ENCODE measurements at places on chromosomes 16 and 17.

- no peak for DNase-seq
Measured at GRCh38 chr16:55144651-55145050, 179.4 kb upstream of the IRX6 start.

DNA sequence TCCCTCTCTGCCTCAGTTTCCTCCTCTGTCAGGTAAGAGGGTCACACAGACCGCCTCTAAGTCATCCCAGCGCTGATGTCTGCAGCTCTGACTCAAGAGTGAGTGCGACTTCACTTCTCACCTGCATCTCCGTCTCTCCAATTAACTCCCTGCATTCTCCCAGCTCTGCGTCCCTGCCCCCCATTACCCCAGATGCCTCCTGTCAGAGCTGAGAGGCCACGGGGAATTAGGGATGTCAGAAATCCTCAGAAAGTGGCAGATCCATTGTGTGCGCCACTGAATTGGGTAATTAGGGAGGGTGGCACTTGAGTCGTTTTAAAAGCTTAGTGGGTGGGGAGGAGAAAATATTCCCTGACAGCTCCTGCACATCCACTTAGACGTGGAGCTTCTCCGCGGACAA is 885.4 kb upstream of the EEF2KMT start:
- no peak for DNase-seq

DNA sequence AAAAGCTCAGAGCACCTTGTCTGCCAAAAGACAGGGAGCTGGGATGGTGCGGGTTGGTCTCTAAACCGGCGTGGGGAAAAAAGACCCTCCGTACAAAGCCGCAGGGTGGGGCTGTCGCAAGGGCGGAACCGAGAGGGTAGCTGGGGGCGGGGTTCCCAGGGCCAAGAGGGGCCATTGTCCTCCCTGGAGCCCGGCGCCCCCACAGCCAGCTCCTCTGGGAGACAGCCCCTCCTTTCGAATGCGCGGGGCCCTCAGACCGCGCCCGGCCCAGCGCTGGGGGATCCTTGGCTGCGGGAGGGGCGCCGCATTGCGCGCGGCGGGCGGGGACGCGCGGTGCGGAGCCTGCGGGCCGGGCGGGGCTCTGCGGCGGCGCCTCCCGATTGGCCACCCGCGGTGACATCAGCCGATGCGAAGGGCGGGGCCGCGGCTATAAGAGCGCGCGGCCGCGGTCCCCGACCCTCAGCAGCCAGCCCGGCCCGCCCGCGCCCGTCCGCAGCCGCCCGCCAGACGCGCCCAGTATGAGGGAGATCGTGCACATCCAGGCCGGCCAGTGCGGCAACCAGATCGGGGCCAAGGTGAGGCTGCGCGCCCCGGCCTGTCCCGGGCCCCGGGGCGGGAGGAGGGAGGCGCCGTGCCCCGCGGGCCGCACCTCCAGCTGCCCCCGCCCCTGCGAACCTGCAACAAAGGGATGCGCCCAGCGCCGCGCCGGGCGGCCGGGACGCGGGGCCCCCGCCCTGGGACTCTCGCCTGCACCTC is at the start of gene TUBB3:
Gene TUBB3 (plus strand): TSS at position 459 of the 756 bp plus-strand sequence. CDS start 60 bp downstream, at position 519.
- no peak for DNase-seq

- no peak for DNase-seq
Measured at GRCh38 chr17:57983446-57983845, 4.6 kb downstream of the VEZF1 start.

DNA sequence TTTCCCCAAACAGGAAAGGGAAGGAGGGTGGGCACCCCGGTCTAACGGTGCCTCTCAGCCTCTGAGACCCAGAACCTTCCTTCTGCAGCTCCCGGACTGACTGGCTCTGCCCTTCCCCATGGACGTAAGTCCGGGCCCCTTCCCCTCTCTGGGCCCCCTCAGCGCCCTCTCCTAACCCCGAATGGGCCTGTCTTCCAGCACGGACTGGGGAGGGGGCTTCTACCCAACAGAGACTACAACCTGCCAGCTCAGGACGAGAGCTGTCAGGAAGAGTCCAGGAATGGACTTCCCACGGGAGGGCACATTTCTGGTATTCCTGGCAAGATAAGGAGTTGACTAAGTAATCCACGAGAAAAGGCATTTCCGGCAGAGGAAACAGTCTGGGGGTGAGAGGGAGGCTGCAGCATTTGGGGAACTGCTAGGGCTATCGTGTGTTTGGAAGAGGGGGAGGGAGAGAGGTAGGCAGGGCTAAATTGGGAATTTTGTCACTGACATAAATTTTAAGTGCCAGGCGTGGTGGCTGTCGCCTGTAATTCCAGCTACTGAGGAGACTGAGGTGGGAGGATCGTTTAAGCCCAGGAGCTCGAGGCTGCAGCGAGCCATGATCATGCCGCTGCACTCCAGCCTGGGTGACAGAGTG is 12.1 kb upstream of the ALDOA start:
- DNase-seq = no peak

DNA sequence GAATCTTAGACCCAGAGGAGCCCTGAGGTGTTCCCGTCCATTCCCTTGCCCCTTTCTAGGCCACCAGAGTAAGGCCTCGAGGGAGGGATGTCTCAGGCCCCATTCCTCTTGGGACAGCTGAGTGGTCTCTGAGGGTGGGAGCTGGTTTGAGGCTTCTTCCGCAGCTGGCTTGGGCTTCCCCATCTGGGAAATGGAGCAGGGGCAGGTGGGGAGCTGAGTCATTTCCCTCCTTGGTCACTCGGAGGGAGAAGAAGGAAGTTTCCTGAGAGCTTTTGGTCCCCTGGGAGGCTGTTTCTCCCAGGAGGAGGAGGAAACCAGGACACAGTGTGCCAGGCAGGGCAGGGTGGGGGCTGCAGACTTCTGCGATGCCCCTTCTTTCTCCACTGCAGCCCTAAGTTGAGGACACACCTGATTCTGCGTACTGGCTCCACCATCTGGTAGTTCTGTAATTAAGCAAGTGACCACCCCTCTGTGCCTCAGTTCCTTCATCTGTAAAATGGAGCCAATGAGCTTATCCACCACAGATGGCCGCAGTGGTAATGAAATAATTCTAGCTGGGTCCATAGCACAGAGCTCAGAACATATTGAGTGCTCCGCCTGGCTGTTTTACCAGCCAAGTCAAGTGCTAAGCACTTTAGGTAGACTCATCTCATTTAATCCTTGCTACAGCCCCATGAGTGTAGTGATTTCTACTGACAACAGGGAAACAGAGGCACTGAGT is 1.6 kb upstream of the KCNJ12 start:
- DNase-seq = no peak

- DNase-seq = no peak
Measured at GRCh38 chr17:72733619-72734282, 358.7 kb downstream of the SLC39A11 start.

GRCh38 chr16:78306361-78306760 is 206.9 kb downstream of the WWOX start:
- DNase-seq = no peak

GRCh38 chr17:55237268-55237667 is 27.5 kb upstream of the HLF start:
- no peak for DNase-seq

GRCh38 chr16:72979974-72980373 is 68.0 kb downstream of the ZFHX3 start:
- no peak for DNase-seq

GRCh38 chr17:48149787-48150463 is 42.4 kb downstream of the SNX11 start:
- no peak for DNase-seq

GRCh38 chr17:77428749-77429368 is 288.1 kb downstream of the SEC14L1 start:
- no peak for DNase-seq

DNA sequence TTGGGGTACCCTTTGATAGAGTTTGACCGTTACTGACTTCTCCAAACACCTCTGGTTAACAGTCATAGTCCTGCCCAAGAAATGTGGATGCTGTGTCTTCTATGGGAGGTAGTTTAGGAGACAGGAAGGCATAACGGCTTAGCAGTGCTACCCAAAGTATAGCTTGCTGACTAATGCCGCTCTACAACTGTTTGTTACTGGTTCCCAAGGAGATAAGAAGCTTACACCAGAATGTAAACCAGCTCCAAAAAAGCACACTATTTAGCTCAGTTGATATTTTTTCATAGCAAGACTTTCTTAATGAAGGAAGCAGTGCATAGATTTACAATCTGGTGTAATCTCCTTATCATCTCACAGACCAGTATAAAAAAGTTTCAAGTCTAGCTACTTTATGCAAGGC is 95.7 kb downstream of the HS3ST3B1 start:
- no peak for DNase-seq

Data from brain pericyte (primary cell).